ENCODE measurements at places on chromosomes 2 and 18.

- DNase-seq: no peak
These were observed 3.6 kb downstream of the LDLRAD4 start for GRCh38 chr18:13221869-13222855.

- no peak for DNase-seq
These were observed 65.0 kb downstream of the UXS1 start for GRCh38 chr2:106129150-106129549.

DNA sequence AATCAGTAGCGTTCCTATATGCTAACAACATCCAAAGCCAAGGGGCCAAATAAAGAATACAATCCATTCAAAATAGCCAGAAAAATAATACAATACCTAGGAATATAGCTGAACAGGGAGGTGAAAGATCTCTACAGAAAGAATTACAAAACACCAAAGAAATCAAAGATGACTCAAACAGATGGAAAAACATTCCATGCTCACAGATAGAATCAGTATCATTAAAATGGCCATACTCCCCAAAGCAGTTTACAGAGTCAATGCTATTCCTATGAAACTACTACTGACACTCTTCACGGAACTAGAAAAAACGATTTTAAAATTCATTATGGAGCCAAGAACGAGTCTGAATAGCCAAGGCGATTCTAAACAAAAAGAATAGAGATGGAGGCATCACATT lies 57.4 kb downstream of the CCBE1 start:
- no peak for DNase-seq

- DNase-seq: no peak
These were observed 80.7 kb upstream of the LDLRAD4 start for GRCh38 chr18:13137670-13138419.

- DNase-seq: peak; percentile 62
These were observed 12.3 kb upstream of the SEMA4C start for GRCh38 chr2:96882230-96882629.

DNA sequence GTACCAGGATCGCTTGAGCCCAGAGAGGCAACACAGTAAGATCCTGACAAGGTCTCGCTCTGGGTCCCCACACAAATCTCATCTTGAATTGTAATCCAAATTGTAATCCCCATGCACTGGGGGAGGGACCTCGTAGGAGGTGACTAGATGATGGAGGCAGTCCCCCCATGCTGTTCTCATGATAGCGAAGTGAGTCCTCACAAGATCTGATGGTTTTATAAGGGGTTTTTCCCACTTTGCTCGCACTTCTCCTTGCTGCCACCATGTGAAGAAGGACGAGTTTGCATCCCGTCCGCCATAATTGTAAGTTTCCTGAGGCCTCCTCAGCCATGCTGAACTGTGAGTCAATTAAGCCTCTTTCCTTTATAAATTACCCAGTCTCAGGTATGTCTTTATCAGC lies 46.0 kb upstream of the SERTAD2 start:
- DNase-seq: no peak

DNA sequence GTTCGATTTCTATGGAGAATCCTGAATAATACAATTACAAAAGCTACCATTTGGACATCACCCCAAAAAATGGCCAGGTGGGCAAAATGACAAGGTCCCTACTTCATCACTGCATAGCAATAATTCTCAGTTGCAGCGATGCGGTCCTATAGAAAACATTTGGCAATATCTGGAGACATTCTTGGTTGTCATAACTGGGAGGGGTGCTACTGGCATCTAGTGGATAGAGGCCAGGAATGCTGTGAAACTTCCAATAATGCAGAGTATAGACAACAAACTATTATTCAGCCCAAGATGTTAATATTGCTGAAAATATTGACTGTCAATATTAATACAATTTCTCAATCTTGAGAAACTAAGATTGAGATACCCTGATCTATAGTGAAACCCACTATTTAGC lies 637.8 kb upstream of the PKDCC start:
- DNase-seq: peak; percentile 0

Measured in foreskin keratinocyte (primary cell).